HFF-Myc (cell line): ENCODE measurements at places on chromosomes 12 and 14.

DNA sequence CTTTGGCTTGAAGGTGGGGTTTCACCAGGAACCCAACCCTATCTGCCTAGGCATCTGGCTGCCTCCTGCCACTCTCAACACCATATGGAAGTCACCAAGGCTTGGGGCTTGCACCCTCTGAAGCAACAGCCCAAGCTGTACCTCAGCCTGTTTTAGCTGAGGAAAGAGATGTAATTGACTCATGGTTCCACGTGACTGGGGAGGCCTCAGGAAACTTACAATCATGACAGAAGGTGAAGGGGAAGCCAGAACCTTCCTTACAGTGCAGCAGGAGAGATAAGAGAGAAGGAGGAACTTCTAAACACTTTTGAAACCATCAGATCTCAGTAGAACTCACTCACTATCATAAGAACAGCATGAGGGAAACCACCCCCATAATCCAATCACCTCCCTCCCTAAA, 26.9 kb downstream of the GLIPR1L1 start:
- DNase-seq, result no peak

DNA sequence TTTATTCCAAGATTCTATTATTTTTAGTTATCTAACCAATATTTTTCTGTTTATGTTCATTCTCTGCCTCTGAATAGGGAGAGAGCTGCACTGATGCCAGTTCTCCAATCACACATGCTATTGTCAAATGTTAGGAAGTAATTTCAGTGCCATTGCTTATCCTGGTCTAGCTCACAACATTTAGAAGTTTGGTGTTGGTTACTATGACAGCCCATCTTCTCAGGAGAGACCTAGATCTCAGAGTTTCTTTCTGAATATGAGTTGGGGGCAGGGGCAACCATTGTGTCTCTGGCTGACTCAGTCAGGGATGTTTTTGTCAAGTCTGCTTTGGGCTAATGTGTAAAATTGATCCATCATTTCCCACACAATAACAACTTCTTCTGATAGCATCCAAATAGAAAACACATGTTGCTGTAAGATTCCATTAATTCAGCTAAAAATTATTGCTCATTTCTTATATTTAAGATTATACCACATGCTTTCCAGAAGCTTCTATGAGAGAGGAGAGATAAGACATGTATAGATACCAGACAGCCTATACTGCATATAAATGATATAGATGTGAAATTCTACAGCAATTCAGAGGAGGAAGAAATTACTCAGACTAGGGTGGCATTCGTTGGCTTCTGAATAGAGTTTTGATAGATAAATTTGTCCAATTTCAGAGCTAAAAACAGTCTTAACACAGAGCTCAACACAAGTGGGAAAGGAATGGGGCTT, 64.8 kb downstream of the DACT1 start:
- no peak for DNase-seq

DNA sequence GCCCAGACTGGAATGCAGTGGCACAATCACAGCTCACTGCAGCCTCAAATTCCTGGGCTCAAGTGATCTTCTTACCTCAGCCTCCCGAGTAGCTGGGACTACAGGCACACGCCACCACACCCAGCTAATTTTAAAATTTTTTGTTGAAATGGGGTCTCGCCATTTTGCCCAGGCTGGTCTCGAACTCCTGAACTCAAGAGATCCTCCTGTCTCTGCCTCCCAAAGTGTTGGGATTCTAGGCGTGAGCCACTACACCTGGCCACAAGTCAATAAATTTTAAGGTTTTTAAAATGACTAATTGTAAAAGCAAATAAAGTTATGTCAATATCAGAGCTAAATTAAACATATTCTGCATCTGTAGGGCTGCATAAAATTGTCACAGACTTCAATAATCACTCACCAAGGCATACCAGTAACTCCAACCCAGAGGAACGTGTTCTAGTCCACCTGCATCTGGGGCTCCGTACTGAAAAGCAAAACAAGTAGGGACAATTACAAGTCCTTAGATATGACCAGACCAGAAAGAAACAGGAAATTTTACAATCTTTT, 13.9 kb downstream of the GNS start:
- no peak for DNase-seq

GRCh38 chr14:68666899-68667298, 126.0 kb downstream of the ZFP36L1 start:
- DNase-seq, result no peak
